Activated CD4-positive, CD25-positive, alpha-beta regulatory T cell treated with anti-CD3 and anti-CD28 coated beads, Interleukin-2, amount 50 U/mL, for 72 hours (primary cell): ENCODE measurements at places on chromosomes 2 and 18.

- no peak for DNase-seq
Observed at GRCh38 chr2:210421916-210422315, 54.6 kb downstream of the LANCL1 start.

- no peak for DNase-seq
Observed at GRCh38 chr18:26956863-26957262, 91.4 kb upstream of the AQP4 start.

- DNase-seq, result no peak
Observed at GRCh38 chr2:230830428-230830827, 34.3 kb upstream of the ITM2C start.

GRCh38 chr2:38095996-38096861 lies 20.3 kb upstream of the CYP1B1 start:
- DNase-seq, result no peak

GRCh38 chr2:104658904-104659591 lies 194.9 kb upstream of the POU3F3 start:
- no peak for DNase-seq

- DNase-seq, result no peak
Observed at GRCh38 chr18:62510789-62511188, 12.0 kb upstream of the ZCCHC2 start.

GRCh38 chr2:64947885-64948284 lies 41.3 kb upstream of the SLC1A4 start:
- no peak for DNase-seq

DNA sequence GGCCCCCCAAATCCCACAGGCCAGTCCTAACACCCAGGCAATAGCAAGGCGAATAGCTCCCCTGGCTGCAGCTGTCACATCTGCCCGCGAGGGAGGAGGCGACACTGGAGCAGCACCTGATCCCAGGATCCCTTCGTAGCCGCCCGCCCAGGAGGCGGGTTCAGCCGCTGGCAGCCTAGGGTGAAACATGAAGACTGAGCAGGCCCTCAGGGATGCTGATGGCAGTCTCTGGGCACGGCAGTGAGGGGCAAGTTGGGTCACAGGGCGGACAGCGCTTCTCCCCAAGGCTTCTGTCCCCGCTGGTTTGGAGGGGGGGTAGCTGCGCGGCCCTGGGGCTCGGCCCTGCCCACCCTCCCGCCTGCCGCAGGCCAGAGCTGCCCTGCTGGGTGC lies 1.9 kb downstream of the DNMT3A start:
- no peak for DNase-seq

GRCh38 chr18:47899107-47899840 lies 31.2 kb downstream of the SMAD2 start:
- no peak for DNase-seq

GRCh38 chr2:199602271-199602895 lies 144.6 kb upstream of the SATB2 start:
- DNase-seq, result no peak

- no peak for DNase-seq
Observed at GRCh38 chr2:176931588-176932563, 280.7 kb upstream of the HNRNPA3 start.

- no peak for DNase-seq
Observed at GRCh38 chr18:7945882-7946281, 378.8 kb downstream of the PTPRM start.

DNA sequence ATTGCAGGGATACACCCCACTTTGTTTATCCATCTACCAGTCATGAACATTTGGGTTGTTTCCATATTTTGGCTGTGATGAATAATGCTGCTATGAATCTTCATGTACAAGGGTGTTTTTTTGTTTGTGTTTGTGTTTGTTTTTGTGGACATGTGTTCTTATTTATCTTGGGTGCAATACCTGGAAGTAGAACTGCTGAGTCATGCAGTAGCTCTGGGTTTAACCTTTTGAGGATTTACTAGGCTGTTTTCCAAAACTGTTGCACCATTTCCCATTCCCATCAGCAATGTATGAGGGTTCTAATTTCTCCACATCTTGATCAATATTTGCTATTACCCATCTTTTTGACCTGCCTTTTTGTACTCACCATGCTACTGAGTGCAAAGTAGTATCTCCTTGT lies 140.0 kb upstream of the CYP1B1 start:
- DNase-seq, result no peak

DNA sequence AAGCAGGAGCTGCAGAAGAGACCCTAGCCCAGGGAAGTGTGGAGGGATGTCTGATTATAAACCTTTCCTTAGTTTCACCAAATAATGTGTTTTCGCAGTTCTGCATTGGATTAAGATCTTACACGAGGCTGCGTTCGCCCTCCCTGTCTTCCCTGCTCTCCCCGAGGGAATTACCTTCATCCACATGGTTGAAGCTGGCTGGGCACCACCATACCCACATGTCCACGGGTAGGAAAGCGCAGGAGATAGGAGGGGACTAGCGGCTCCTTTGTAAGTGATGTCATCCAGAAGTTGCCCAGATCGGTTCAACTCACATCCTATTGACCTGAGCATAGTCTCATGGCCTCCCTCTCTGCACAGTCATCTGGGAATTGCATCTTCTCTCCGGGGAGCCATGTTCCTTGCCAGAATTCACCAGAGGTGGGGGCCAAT lies 1.1 kb downstream of the TTL start:
- no peak for DNase-seq

DNA sequence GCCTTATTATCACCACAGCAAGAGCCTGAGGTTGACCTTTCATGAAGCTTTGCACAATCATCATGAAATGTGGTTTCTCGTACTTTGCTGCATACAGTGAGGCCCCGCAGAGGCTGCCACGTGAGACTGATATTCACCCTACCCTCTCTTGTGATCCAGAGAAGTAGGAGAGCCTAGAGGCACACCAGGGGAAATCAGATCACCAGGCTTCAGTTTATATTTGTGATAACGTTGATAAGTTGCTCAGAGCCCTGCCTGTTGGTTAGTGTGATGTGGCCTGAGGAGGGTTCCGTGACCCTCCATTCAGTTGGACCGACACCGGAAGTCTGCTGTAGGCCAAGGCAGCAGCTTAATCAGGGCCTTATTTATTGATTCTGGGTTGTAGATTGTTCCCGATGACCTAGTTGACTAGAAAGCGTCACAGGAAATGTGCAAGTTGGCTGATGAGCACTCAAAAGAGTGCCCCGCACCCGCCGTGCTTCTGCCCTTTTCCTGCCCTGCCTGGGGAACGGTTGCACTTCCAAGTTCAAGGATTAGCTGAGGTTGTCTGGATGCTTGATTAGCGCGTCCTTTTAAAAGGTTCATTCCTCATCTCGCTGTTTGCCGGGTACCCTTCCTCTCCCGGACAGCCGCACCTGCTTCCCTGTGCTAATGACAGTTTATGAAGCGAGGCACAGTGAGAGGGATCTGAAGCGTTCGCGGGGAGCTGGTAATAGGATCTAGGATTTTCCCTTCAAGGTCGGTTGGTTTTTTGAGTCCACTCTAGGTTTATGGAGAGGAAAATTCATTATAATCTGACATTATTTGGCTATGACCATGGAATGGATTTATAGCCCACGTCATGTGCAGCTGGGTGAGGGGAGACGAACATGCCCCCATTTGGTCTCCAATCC lies 146.4 kb downstream of the SH3RF3 start:
- no peak for DNase-seq

DNA sequence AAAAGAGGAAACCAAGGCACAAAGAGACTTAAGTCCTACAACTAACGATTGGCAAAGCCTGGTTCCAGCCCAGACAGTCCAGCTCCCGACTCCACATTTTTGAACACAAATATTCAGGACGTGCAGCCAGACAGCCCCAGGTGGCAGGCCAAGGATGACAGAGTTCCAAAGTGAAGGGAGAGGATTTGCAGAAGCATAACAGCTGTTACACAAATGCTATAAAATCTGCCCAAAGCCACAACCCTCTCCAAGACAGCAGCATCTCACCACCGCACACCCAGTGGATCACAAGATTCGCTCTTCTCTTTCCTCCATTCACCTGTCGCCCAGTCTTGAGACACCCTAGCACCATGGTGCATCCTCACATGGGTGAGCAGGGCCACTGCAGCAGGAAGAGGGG lies 227.1 kb upstream of the ID2 start:
- DNase-seq, result no peak

GRCh38 chr18:40902436-40902835 lies 1052.6 kb upstream of the PIK3C3 start:
- no peak for DNase-seq

- DNase-seq, result no peak
Observed at GRCh38 chr2:180657054-180657453, 323.4 kb upstream of the UBE2E3 start.

- DNase-seq, result no peak
Observed at GRCh38 chr2:158484892-158485556, 28.3 kb downstream of the PKP4 start.

DNA sequence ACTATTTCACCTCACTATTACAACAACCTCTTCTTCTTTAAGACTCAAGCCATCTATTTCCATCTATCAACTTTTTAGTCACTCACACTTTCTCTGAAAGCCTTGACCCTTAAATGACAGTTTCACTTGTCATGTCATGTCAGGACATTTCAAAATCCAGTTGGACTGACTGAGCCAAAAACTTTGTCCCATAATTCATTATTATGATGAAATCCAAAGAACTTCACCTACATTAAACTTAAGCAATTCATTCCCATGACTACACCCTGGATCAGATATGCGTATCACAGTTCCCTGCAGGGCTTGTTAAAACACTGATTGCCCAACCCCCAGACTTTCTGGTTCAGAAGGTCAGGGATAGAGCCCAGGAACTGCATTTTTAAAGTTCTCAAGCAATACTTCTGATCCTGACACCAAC lies 26.5 kb downstream of the LDAH start:
- no peak for DNase-seq

- DNase-seq, result no peak
Observed at GRCh38 chr2:144430722-144431391, 89.1 kb downstream of the ZEB2 start.

- DNase-seq, result no peak
Observed at GRCh38 chr2:160097326-160097725, 34.9 kb upstream of the PLA2R1 start.

DNA sequence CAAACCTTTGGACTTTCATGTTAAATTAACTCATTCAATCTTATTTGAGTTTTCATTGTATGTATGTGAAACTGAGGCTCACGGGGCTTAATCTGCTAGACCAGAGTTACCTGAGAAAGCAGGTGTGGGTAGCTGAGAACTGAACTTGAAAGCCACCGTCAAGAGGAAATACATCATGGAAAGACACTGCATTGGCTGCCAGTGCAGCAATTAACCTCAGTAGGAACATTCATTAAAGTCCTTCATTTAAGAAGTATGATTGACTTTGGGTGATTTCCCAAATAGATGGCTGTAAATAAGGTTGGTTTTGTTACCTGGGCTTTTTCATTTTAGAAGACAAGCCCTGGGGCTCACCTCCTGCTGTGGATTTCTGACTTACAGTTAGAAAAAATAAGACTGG lies 36.5 kb upstream of the MGAT5 start:
- no peak for DNase-seq

- no peak for DNase-seq
Observed at GRCh38 chr2:240458044-240458899, 22.8 kb downstream of the GPC1 start.

GRCh38 chr2:148658807-148659722 lies 14.5 kb downstream of the EPC2 start:
- DNase-seq, result no peak

DNA sequence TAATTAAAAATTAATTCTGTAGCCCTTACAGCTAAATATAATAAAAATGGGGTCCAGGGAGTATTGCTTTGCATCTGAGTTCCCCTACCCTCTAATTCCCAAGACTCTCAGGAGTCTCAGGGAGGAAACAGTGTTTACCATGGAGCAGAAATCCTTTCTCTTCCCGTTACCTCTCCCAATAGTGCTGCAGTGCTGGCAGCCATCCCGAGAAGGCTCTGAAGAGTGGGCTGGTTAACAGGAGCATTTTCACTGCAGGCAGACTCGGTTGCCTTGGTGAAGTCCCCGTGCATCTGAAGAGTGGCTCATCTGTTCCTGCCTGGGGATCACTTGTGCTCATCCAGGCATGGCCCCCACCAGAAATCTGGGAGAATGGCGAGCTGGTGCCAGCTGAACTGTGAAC lies 41.8 kb upstream of the TMEM178A start:
- DNase-seq, result no peak

DNA sequence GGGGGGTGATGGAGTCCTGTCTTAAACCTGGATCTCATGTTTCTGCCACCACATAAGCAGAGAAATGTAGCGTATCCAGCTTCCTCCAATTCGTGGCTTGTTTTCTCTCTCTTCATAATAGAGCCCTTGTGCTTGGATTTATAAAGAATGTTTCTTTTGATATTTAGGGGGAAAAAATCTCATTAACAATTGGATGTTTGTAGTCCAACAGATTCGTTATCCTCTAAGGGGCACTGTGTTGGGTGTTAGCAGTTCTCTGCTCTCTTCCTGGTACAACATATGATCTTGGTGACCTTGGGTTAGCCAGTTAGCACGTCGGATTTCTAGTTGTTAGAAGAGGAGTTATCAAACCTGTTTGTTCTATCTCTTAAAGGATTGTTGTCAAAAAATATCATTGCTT lies 127.8 kb downstream of the FMNL2 start:
- no peak for DNase-seq

- DNase-seq, result no peak
Observed at GRCh38 chr2:105868060-105868459, 123.3 kb downstream of the NCK2 start.

DNA sequence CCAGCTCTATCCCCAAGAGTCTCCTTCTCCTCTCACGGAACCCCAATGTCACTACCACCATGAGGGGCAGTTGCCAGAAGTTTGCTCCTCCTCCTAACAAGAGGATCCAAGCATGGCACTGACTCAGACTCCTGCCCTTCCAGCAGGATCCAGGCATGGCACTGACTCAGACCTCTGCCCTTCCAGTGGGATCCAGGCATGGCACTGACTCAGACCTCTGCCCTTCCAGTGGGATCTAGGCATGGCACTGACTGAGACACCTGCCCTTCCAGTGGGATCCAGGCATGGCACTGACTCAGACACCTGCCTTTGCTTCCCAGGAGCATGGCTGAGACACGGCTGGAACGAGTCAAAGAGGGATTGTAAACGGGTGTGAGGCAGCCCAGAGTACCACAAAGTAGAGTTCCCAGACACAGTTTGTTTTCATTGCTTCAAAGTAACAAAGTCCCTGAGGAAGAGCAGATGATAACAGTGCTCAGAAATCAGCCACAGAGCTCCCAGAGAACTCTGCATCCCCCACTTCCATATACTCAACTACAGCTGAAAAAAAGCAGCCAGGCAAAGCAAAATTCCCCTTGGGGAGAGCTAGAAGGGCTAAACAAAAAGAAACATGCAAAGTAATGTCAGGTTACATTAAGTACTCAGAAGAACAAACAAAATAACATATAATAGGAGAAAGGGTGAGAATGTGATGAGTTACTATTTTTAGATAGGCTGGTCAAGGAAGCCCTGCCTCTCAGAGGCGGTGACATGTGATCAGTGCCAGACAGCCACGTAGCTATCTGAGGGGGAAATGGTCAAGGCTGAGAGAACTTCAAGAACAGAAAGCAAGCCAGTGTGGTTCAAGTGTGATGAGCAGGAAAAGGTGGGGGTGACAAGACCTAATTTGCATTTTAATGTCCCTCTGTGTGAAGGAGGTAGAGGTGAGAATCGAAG lies 3.0 kb downstream of the BUB1 start:
- DNase-seq, result no peak

- no peak for DNase-seq
Observed at GRCh38 chr2:205495819-205496218, 186.5 kb upstream of the NRP2 start.
